NCI-H187 treated with DMSO at 0.1 percent for 48 hours (cell line): ENCODE measurements at places on chromosomes 7 and 10.
A peak's percentile ranks its signal among the peaks of the same experiment; 100 is the strongest.

GRCh38 chr7:25541094-25541821 lies 313.0 kb upstream of the NPVF start:
- DNase-seq: no peak

DNA sequence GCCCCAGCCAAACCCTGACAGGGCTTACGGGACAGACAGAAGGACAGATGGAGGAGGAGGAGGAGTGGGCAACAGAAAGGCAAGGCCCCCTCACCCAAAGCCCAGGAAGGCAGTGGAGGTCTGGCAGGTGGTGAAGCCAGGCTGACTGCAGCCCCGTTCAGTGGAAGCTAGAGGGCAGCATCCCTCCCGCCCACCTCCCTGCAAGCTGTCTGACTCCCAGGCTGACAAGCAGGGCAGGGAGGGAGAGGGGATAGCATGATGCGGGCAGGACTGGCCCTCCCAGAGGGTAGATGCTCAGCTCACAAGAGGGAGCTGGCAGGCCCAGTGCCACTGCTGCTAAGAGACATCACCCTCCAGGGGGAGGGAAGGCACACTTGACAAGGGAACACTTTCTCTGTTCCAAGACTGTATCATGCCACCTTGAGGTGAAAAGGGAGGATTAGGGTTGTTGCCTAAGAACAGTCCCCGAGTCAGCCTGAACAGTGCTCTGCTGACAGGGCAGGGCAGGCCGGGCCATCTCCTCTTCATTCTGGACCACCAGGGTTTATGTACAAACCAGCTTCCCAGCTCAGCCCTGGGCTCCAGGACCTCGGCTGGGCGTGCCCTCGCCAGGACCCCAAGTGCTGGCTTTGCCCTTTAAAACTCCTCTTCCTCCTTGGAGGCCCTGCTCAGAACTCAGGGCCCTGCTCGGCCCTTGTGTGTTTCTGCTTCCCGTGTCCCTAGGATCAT lies 61.8 kb downstream of the RASGEF1A start:
- DNase-seq: no peak

- no peak for DNase-seq
Measured at GRCh38 chr7:36406156-36406555, 16.5 kb downstream of the ANLN start.

GRCh38 chr7:33698041-33698440 lies 207.3 kb upstream of the BMPER start:
- no peak for DNase-seq

DNA sequence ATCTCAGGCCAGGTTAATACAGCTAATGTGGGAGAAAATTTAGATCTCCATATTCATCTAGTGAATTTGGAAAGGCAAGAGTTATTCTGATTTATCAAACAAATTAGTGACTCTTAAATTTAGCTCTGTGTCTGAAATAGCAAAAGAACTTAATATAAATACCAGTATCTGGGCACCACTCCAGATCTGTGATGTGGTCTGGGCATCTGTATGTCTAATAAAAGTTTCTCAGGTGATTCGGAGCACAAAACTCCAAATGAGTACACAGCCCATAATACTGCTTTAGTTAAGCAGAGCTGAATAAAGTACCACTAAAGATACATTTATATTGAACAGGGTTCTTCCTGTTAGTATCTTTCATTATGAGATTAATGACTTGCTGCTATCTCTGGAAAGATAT lies 261.4 kb downstream of the BAMBI start:
- DNase-seq: no peak

DNA sequence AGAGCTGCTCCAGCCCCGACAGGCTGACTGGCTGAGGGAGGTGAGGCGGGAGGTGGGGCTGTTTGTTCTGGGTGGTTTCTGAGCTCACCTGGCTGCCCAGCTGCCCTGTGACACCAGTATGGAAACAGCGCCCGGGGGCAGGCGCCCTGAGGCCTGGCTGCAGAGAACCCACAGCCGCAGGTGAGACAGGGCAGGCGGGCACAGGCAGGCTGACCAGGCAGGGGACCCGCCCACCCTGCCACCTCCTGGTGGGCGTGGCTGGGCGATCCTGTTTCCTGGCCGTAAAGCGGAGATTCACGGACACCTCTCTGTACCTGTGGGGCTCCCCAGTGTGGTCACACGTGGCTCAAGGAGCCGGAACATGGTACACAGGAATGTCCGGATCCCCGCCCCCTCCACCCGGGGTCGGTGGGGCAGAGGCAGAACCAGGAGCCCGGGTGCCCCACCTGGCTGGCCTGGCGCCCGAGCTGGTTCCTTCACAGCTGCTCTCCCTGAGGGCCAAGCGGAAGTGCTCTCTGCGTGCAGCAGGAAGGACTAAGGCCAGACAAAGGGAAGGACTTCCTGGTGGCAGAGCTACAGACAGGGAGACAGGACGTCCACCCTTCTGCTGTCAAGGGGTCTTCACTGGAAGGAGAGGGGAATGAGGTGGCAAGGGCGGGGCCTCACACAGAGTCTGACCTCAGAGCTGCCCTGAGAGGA lies 3.9 kb downstream of the MICALL2 start:
- no peak for DNase-seq

DNA sequence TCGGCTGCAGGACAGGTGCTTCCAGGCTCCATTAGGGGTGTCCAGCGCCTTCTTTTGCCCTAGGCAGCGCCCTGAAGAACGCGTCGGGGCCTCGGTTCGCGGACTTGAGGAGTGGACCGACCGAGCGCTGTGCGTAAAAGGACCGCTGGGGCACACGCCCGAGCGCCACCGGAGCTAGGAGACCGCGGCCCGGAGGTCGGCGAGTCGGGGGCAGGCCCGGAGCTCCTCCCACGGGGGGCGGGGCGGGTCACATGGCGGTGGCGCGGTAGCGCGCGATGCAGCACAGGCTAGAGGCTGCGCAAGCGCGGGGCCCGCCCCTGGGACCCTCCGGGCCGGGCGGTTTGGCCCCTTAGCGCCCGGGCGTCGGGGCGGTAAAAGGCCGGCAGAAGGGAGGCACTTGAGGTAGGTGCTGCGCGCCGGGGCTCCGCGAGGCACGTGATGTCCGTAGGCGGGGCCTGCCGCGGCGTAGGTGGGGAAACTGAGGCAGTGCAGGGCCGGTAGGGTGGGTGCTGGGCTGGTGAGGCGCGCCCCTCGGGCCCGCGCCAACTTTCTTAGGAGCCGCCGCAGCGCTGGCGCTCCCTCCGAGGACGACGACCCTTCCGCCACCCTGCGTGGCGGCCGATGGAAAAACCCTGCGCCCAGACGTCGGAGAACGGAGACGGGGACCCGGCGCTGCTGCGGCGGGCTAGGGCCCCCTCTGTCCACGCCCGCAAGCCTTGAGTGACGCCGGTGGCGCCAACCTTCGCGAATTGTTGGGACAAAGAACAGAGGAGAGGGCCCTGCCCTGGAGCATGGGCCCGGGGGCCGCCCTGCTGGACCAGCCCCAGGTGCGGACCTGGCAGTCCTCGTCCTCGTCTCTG lies at the start of gene PRXL2A:
Gene PRXL2A, plus strand, starts transcription at position 310 of the 860 bp plus-strand sequence. CDS start 11,917 bp downstream, outside the sequence.
- DNase-seq: no peak

GRCh38 chr7:106370542-106370941 lies 85.8 kb upstream of the NAMPT start:
- DNase-seq: no peak

GRCh38 chr7:98997846-98998245 lies 119.5 kb downstream of the TRRAP start:
- DNase-seq: no peak

DNA sequence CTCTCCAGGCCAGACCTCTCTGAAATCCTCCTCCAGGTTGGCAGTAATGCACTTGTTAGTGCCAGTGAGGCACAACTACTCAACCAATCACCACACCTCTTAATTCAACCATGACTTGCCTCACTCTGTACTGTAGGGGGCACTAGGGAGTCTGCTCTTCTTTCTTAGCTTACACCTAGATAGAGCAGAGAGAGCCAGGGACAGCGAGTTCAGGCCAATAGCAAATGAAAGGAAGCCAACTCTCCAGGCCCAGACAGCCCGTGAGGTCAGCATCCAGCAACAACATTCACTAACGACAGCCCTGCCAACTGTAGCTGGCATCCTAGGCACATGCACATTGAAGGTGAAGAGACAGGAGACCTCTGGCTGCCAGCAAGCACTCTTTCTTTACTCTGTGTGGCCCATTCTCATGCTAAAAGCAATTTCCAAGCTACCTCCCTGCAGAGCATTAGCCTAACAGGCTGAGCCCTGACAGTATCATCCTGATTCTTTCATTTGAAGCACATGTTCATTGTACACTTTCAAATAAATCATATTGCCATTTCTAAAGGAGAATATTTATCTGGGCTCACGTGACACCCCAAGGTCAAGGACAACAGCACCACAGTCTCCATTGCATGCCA lies 136.3 kb downstream of the DPY19L1 start:
- no peak for DNase-seq

DNA sequence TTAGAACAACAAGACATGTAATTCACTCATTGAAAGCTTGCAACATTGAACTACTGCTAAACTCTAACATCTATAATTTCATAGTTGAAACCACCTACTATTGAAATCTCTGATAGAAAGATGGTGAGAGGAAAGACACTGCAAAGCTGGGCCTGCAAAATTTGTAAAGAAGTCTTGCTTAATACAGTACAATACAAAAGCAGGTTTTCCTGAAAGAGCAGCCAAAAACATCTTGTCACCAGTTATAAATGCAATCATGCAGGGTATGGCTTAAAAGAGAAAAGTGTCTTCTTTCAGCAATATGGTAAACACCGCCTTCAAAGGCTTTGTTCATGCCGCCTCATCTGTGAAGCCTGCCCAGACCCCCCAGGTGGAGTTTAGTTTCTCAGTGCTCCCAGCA lies 109.2 kb downstream of the ANK3 start:
- no peak for DNase-seq

DNA sequence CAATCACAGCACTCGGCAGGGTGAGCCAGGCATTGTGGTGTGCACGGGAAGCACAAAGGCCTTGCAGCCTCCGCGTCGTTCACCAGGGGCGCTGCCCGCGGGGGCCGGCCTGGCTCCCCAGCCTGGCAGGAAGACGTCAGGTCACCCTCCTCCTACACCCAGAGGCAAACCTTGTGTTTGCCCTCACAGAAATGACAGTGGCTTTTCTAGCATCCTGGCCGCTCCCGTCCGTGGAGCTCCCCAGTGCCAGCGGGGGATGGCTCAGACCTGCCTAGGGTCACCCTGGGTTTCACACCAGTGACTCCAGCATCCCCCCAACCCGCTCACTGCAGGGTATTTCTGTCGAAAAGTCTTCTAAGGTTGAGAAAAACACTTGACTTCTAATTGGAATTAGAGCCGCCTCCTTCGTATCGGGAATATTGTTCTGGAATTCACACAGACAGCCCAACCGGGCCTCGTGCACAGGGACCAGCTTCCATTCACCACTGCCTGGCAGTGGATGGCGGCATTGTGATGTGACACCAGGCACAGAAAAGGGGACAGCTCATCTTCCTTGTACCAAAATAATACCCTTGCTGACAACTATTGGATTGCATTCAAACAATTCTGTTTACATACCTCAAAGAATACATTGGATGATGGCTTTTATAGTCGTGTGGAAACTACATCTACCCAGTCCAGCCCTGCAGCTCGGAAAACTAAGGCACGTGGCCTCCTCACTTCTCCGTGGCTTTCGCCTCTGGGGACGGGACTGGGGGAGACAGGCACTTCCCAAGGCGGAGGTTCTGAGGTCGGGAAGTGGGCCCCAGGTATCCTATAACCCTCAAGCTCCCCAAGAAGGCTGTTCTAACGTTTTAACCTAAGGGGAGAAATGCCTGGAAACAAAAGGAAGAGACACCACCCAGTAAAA lies 109.0 kb downstream of the EBF3 start:
- no peak for DNase-seq

DNA sequence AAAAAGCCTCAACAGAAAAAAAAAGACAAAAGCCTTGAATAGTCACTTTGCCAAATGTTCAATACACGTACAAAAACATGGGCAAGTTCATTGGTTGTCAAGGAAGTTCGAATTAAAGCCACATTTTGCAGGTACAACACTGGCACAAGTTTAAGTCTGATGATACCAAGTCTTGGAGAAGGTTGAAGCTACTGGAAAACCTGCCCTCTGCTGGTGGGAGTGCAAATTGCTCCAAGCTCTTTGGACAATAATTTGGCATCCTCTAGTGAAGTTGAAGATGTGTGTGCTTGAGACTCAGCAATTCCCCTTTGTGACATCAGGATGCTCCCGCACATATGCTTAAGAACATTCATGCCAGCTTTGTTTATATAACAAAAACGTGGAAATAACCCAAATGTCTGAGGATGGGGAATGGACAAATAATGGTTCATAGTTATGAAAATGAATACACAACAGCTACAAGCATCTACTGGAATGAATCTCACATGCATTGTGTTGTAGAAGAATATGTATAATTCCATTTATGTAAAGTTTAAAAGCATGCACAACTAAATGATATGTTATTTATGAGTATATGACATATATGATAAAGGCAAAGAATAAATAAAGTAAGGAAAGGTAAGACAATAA lies 120.0 kb upstream of the PLPP4 start:
- DNase-seq: peak; percentile 20

DNA sequence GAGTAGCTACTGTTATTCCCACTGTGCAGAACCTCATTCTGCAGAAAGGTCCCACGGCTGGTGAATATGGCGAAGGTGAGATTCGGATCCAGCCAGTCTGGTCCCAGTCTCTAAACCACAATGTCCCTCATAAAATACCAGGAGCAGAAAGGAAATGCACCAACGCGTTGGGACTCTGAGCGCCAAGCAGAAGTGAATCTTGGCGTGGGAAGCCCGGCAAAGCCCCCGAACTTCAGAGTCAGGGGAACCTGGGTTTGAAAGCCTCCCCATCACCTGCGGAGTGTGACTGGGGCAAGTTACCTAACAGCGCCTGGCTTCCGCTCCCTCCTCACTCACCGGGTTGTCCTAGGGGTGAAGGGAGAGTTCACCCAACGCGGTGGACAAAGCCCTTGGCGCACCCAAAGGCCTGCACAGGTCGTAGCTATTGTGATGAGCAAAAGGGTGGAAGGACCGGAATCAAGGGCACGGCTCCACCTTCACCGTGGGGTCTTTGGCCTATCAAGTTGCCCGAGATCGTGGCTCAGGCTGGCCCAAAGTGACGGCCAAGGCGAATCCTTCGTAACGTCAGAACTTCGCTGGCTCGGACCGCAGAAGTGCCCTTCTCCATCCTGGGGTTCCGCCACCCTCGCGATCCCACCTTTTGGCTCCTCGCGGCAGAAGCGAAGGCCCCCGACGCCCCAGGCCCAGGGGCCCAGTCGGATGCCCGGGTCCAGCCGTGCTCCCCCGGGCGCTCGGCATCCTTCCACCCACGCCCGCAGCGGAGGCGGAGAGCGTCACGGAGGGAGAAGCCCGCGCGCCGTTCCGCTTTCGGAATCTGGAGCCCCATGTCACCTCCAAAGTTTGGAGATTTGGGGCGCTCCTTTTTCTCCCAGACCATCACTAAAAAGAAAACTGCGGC lies 811 bp downstream of the RGS10 start:
- no peak for DNase-seq

GRCh38 chr7:91358303-91358702 lies 94.1 kb downstream of the FZD1 start:
- no peak for DNase-seq

- DNase-seq: no peak
Measured at GRCh38 chr10:132319853-132320653, 11.9 kb upstream of the LRRC27 start.

GRCh38 chr7:135721198-135721820 lies 6.7 kb downstream of the SLC13A4 start:
- DNase-seq: no peak
